GM12865 (cell line): ENCODE measurements at places on chromosomes 16 and 17.
A peak's percentile ranks its signal among the peaks of the same experiment; 100 is the strongest.

- DNase-seq: no peak
Observed at GRCh38 chr17:42850954-42851353, at the start of gene AOC3. TSS of gene AOC3 (plus strand) at chr17:42851199. CDS start at chr17:42851344, 145 bp downstream.

- peak; percentile 39 for DNase-seq
Observed at GRCh38 chr17:64736804-64737492, 74.8 kb upstream of the SMURF2 start.

DNA sequence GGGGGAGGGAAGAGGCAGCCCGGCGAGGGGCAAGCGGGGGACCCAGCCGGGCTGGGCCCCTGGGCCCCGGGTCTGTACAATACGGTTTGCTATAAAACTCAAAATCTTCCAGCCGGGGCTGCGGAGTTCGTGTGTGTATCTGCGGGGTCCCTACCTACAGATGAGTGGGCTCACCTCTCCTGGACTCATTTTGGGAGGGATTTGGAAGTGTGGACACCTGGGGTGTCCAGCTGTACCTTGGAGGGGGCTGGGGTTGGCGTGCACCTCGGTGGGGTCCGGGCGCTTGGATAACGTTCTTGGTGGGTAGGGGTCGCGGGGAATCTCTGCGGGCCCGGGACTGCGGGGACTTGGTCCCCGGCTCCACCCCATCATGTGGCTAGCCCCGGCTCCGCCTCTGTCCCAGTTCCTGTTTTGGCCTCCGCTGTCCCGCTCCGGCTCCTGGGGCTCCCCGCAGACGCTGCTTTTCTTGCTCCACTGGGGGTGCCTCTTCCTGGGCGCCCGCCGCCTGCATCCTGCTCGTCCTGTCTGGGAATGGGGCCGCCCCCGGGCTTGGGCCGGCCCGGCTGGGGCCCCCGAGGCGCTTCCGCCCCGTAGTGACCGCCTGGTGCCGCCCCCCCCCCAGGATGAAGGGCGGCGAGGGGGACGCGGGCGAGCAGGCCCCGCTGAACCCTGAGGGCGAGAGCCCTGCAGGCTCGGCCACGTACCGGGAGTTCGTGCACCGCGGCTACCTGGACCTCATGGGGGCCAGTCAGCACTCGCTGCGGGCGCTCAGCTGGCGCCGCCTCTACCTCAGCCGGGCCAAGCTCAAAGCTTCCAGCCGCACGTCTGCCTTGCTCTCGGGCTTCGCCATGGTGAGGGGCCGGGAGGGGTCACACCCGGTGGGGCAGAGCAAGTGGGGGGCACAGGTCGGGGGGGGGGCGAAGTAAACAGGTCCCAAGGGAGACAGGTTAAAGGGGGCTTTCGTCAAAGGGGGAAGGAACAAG is at the start of gene ORAI3:
Gene ORAI3, plus strand, starts transcription at position 402 of the 983 bp plus-strand sequence. Its CDS starts 222 bp downstream, at position 624.
- DNase-seq: peak; percentile 84

- DNase-seq: no peak
Observed at GRCh38 chr16:13733561-13733960, 186.4 kb upstream of the ERCC4 start.

DNA sequence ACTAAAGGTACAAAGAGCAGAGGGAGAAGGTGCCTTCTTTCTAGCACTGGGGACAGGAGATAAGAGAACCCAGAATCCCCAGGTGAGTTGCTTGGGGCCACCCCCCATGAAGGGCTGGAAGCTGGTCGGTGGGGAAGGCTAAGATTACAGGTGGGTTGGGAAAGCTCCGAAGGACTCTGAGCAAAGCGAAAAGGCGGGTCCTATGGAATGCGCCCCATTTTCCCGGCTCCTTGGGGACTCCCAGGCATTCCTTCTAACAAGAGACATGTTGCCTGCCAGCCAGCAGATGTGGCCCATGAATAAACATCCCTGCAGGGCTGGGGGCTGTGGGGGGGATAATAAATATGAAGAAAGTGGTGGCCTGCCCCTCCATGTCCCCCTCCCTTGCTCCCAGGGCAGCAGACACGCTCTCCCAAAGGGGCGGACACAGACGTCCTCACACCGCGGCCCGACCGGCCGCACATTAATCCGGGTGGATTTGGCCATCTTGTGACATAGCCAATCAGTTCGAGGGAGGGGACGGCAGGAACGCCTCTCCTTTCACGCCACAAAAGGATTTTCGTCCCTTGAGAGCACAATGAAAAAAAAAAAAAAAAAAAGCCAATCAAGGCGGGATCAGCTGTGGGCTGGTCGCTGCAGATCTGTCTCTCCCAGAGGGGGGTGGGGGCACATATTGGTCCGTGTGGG is 98.5 kb downstream of the SOX9 start:
- no peak for DNase-seq

DNA sequence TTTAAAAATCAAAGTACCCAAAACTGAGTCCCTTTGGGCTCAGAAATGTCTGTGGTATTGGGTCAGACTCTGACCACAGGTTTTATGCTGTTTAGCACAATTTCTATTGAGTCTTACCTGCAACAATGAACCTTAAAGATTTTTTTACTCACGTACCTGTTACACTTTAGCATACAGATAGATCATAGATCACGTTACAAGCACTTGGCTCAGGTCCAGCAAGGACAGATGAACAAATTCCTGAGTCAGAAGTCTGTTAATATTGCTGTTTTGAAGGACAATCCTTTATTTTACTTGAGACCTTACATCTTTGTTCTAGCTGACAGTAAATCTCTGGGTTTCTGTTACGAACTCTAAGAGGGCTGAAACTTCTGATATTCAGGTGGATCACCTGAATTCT is 12.8 kb downstream of the SLC7A6OS start:
- no peak for DNase-seq

DNA sequence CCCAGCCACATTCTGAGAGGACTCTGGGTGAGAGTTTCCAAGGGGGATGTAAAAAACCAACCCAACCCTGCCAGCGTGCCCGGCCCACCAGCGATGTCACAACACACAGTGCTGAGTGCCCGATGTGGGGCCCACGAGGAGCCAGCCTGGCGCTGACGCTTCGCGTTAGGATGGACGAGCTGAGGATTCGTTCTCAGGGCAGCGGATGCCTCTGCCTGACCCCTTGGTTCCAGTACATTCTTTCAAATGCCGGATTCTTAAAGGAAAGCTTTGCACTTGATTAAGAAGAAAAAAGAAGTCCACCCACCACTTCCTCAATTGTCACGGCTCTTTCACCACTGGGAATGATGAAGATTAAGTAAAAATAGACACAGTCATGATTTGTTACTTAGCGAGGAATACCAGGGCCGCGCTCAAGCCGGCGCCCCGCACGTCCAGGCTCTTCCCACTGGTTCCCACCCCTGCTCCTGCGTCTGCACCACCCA is 79.4 kb downstream of the IRF8 start:
- DNase-seq: no peak

DNA sequence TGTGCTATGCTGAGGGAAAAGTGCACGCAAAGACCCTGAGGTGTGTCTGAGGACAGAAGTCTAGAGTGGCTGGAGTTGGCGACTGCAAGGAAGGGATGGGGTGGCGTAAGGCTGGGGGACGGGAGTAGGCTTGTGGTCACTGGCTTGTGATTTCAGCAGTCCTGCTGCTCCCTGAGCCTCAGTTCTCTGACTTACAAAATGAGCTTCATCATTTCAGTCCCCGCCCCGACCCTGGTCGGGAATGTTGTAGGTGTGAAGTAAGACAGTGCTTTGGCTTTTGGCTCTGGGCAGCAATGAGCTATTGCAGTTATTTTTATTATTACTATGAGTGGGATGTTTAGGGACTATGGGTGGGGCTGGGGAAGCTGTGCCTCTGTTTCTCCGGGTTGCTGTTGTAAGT is 8.6 kb downstream of the ADGRG1 start:
- no peak for DNase-seq

DNA sequence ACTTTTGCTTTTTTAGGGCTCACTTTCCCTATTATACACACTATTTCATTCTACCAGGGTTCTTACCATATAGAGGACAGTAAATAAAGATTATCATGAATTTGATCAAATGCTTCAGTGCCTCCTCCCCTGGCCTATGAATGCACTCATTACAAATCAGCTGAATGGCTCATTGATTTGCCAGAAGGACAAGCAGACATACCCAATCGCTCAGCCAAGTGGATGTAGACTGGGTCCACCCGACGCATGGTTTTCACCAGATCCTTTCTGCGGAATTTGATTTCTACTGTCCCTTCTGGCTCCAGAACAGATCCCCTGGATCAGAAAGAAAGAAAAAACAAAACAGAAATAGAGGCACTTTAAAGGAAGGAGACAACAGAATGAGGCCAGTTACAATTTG is 162.6 kb downstream of the AATF start:
- no peak for DNase-seq

GRCh38 chr16:14350626-14351025 is 279.4 kb downstream of the PARN start:
- DNase-seq: no peak

GRCh38 chr16:81243942-81244341 is 5.5 kb downstream of the BCO1 start:
- DNase-seq: no peak

DNA sequence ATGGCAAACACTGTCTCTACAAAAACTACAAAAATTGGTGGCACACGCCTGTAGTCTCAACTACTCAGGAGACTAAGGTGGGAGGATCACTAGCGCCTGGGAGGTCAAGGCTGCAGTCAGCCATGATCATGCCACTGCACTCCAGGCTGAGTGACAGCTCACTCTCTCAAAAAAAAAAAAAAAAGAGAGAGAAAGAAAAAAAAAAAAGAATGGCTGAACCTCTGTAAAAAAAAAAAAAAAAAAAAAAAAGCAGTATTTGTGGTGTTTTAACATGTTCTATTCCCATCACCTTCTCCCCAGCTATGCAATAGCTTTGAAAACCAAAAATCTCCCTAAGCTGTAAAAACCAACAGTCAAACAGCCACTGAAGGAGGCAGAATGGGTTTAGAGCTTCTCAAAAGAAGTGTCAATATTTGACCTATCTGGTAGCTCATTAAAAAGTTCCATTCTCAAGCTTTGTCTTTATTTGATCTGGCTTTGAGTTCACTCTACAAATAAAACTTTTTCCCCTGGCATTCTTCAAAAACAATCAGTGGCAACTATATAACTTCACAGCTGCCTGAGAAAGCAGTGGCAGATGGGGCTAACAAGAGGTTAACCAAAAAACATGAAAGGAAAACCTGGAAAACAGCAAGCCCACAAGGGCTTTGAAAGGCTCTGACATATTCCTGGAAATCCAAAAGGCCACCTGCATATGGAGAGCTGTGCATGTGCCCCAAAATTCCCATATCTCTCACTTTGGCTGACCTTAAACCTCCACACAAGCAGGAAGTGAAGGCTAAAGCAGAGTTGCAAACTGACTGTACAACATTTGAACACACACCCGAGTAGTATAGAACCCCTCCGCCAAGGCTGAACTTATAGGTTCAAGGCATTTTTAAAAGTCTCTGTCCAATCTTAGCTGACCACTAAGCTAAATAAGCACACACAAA is 36.0 kb downstream of the USP32 start:
- DNase-seq: peak; percentile 27

DNA sequence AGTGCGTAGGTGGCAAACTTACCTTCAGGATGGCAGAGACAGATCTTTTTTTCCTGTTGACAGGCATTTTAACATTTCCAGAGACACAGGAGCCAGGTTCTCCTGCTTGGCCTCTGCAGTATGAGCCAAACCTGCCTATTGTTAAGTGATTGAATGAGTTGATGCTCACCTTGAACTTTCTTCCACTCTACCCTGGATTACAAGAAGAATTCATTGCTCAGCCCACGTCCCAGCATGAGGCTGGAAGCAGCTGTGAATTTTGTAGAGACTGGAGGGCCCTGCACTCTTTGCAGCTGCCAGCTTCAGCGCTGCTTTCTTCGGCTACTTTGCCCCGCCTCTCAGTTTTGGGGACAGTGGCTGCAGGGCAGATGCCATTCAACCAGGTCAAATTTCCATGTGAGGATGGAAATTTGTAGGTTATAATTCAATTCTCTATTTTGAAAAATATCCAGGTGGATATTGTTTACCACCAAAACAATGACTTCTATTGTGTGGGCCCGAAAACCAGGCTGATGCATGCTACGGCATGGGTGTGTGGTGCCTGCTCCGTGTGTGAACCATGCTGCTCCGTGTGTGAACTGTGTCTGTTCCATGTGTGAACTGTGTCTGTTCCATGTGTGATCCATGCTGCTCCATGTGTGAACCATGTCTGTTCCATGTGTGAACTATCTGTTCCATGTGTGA is 75.2 kb upstream of the METTL9 start:
- DNase-seq: no peak

GRCh38 chr16:84899414-84899813 is 79.6 kb downstream of the CRISPLD2 start:
- no peak for DNase-seq

DNA sequence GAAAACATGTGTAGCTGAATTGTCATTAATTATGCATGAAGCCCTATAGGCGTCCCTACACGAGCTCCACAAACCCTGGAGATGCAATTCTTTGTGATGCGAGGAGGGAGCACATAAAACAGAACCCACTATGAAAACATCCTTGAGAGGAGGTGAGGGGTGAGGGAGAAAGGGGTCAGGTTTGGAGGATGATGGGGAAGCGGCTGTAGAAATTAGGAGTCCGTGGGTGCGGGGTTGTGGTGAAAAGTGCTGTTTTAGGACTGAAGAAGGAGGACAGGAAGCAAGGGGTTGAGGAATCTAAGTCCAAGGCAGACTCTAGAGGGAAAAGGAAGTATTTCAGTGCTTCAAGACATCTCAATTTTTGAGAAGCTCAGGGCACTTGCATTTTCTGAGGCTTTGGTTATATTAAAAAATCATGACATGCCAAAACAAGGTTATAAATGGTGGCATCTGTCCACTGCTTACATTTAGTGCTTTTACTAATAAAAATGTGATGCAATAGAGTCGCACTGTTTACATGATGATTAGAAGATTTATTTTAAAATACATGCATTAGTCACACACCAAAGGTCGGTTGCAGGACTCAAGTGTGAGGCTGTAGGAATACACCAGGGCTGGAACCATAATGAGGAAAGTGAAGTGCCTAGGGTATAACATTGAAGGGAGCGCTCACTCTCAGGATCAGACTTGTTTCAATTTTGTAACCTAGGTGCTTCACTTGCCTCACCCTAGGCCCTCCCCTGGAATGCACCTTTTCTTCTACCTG is 379.5 kb downstream of the HS3ST4 start:
- no peak for DNase-seq

DNA sequence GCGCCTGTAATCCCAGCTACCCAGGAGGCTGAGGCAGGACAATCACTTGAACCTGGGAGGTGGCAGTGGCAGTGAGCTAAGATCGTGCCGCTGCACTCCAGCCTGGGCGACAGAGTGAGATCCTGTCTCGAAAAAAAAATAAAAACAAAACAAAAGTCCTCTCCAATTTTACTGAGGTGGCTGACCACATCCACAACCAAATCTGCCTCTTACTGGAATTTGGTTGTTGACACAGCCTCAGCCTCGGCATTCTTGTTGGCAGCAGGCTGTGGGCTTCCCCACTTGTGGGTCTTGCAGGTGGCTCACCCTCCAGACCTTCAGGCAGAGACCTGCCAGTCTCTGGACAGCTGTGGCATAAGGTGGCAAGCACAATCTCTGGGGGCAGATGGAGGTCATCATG is 15.6 kb downstream of the B4GALNT2 start:
- no peak for DNase-seq
